ENCODE measurements at places on chromosomes 5 and 9.

DNA sequence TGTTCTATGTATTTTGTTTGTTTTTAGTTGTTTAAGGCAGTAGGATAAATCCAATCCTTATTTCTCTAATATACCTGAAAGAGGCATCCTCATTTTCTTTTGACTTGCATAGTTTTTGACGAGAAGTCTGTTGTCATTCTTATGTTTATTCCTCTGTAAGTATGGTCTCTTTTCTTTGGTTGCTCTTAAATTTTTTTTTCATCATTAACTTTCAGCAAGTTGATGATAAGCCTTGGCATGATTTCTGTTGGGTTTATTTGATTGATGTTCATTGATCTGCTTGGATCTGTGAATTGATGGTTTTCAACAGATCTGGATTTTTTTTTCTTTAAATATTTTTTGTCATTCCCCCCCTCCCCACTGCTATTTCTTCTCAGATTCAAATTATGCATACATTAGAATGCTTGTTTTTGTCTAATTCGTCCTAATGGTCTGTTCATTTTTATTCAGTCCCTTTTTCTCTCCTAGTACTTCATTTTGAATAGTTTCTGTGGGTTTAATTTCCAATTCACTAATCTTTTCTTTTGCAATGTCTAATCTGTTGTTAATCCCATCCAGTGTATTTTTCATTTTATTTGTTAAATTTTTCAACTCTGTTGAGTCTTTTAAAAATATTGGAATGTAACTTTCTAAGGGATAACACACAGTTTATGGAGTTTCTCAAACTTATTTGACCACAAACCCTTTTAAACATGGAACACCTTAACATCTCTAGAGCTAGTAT lies 495.9 kb downstream of the CSNK1G3 start:
- DNase-seq: no peak

GRCh38 chr5:94374336-94374735 lies 244.1 kb downstream of the KIAA0825 start:
- DNase-seq: no peak

DNA sequence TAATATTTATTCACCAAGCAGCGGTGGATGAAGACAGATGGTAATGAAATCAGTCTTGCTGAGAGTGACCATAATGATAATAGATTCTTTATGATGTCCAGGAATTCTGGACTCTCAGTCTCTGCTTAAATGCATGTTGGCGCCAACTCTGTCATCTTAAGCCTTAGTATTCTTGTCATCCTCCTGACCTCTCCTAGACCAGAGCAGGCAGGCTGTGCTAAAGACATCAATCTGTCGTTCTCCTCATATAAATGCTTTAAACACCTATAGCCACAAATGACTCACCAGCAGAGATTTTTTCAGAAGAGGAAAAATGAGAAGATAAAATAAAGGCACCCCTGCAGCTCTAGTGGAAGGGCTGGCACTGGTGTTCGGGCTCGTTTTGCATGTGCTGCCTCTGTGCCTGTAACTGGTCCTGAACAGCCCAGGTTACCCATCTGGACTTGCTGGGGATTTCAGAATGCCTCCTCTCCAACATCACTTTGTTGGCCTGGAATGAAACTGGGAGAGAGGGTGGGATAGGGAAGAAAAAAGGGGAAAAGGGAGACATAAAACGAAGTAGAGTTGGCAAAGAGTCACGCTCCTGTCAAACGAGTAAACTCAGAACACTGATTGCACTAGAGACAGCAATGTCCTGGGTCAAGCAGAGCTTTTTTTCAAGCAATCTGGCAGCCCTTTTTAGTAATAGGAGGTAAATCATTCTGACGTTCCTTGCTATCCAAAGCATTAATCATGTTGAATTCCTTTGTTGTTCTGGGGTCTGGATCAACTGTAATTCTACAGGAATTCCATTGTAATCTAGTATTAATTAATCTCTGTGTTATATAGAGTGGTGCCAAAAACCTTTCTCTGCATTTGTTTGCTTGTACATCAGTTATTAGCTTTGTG lies 195.5 kb upstream of the CLINT1 start:
- DNase-seq: no peak

DNA sequence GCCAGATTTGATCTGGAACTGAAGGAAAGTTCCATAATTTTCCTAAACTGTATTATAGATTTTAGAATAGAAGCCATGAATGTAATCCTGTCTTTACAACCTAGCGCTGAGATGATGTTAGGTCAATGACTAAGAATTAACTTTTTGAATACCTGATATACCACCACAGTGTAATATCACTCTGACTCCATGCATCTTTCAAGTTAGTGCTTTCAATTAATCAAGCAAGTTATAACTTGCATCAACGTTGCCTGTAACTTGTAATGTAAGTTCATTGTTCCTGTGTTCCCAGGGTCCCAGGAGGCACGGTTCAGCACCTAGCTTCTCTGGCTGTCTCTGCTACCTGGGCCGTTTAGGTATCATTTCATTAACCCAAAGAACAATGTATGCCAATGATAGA lies 139.3 kb downstream of the CSNK1G3 start:
- DNase-seq: no peak

Data from stimulated activated CD4-positive, alpha-beta T cell treated with anti-CD3 and anti-CD28 coated beads, TNF-alpha, amount 100 ng/mL, for 1 hour (primary cell).